ENCODE measurements at places on chromosomes 2 and 18.

DNA sequence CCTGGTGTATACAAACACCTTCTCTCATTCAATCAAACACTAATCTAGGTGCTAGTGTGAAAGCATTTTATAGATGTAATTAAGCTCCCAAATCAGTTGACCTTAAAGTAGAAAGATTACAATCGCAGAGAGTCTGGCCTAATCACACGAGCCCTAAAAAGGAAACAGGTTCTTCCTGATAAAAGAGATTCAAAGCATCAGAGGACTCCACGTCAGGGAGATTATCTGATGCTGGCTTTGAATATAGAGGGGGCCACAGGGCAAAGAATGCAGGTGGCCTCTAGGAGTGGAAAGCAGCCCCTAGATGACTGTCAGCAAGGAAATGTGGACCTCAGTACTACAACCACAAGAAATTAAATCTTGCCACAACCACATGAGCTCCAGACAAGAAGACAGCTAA is 28.2 kb upstream of the ZC3H15 start:
- DNase-seq = no peak

GRCh38 chr2:202278944-202279343 is 13.4 kb downstream of the NOP58 start:
- no peak for DNase-seq

GRCh38 chr18:54392543-54393023 is 34.9 kb downstream of the C18orf54 start:
- peak; percentile 19 for DNase-seq

DNA sequence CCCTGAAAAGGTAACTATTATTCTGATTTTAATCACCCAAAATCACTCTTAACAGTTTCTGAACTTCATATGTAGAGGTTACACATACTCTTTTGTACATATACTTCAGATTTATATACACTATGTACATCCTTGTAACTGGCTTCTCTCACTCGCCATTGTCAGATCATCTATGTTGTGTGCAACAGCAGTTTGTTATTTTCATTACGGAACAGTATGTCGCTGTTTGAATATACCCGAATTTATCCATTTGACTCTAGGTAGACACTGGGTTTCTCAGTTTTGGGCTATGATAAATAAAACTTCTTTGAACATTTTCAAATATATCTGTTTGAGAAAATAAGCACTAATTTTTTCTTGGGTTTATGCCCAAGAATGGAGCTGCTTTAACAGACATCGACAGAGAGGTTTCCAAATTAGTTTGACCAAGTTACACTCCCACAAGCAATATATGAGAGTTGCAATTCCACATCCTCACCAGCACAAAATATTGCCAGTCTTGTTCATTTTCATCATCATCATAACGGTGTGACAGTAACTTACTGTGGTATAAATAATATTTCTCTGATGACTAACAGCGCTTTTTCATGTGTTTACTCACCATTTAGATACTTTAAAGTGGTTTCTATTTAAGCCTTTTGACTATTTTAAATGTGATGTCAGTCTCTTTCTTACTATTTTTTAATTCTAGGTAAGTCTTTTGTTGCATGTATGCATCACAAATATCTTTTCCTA is 80.9 kb downstream of the SMC6 start:
- DNase-seq = no peak

DNA sequence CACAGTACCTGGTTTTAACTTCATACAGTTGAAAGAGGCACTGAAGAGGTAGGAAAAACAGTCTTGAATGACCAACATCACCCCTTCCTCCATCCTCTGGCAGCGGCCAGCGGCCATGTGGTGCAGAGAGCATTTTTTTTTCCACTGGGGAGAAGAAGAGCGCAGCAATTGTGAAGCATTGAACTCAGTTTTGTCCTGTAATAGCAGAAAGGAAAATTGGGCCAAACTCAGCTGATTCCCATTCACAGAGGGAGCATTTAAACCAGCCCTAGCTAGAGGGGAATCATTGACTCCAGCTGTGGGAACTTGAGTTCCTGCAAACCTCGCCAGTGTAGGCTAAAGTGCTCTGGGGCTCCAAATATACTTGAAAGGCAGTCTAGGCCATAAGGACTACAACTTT is 316.6 kb upstream of the CHST9 start:
- DNase-seq = no peak

GRCh38 chr2:126857502-126857901 is 41.2 kb upstream of the TEX51 start:
- no peak for DNase-seq

GRCh38 chr18:8339952-8340351 is 269.3 kb upstream of the RAB12 start:
- no peak for DNase-seq

GRCh38 chr18:49565612-49566011 is 3.8 kb downstream of the LIPG start:
- DNase-seq = no peak

DNA sequence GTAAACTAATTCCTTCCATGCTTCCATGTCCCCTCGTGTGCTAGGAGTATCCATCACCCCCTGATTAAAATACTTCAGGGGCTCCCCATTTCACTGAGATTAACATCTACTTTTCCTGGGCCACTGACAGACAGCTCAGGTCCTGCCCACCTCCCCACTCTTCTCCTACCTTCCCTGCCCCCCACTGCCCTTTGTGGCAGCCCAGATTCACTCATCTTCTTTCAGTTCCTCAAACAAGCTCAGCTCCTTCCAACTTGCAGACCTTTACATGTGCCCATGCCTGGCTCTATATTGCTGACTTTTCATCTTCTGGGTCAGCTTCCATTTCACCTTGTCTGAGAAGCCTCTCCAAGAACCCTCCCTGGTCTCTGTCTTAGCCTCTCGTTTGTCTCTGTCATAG is 12.0 kb downstream of the RUFY4 start:
- DNase-seq = peak; percentile 56

DNA sequence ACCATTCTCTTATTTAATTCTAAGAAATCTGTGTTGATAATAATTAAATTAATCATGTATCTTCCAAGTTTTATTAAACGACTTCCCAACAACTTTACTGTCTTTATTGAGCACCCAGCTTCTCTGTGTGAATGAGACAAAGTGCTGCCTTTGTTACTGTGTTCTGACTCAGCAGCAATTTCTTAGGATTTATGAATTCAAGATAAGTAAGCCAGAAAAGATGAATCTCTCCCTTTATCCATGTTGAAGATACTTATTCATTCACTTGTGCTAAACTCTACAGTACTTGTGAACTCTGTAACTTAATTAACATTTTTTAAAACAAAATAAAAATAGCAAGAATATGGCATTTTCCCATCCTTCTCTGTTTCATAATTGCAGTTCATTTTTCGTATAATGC is 1403.3 kb upstream of the DDX18 start:
- DNase-seq = no peak

- no peak for DNase-seq
Observed at GRCh38 chr2:191036363-191036762, 22.4 kb upstream of the STAT1 start.

- no peak for DNase-seq
Observed at GRCh38 chr2:66324909-66325528, 109.9 kb upstream of the MEIS1 start.

GRCh38 chr2:240287011-240287410 is 146.6 kb upstream of the OTOS start:
- no peak for DNase-seq

GRCh38 chr18:23958036-23958435 is 56.5 kb upstream of the TTC39C start:
- no peak for DNase-seq

DNA sequence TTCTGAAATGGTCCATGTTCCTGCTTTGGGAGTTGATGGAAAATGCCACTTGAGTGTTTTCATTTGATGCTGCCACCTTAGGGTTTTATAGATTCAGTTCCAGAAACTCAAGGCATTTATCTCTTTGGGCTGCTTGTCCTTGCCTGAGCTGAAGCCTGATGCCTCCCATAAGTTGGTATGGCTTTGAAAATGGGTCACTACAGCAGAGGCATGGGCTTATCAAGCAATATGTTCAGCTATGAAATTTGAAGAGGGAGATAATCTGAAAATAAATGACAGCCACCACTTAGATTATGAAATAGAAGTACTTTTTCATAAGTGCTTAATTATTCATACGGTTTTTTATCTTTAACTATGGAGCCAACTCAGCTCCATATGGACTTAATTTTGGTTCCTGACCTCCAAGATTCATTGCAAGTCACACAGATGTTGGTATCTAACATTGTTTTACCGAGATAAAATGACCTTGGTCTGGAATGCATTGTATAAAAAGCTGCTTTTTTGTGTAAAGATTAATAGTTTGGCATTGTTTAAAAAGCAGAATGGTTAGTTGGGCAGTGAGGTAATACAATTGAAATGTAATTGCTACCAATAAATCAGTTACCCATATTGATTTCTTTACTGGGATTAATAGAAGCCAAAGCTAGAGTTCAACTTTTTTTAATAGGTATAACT is 4.5 kb downstream of the SLC14A1 start:
- DNase-seq = no peak

DNA sequence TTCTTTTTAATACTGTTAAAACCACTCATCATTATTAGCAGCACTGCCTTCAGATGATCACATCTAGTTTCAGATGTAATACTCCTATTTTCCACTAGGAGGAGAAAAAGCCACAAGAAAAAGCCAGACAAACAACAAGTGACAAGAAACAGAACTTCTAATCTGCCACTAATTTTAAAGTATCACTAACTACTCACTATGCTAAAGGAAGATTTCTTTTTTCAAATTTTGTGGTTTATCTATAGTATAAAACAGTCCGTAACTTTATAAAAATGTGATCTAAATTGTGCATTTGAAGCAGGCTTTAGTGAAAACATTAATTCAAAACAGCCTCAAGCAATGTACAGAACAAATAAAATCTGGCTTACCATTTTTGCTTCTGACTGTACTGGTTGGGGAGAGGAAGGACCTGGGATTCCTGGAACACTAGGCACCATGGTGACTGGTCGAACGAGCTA is 56.8 kb downstream of the ATF2 start:
- no peak for DNase-seq

GRCh38 chr2:96602330-96602823 is 35.7 kb downstream of the KANSL3 start:
- no peak for DNase-seq

GRCh38 chr2:20209373-20210109 is 15.4 kb downstream of the SDC1 start:
- no peak for DNase-seq

DNA sequence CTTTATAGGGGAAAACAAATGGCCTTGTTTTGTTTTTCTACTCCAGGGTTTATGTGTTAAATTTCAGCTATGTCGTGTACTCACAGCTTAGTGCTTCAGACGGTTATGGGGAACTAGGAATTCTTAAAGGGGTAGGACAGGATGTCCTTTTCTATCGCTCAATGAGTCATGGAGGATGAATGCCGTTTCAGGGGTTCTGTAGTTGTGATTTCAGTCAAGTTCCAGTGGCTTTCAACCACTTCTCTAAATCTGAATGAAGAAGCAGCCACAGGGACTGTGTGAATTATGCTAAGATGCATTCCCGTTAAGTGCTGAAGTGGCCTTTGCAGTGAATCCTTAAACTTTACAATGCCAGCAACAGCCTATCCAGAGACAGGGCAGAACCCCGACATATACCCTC is 1231.7 kb upstream of the ZEB2 start:
- peak; percentile 60 for DNase-seq

GRCh38 chr2:170905864-170906263 is 23.2 kb upstream of the GORASP2 start:
- no peak for DNase-seq

DNA sequence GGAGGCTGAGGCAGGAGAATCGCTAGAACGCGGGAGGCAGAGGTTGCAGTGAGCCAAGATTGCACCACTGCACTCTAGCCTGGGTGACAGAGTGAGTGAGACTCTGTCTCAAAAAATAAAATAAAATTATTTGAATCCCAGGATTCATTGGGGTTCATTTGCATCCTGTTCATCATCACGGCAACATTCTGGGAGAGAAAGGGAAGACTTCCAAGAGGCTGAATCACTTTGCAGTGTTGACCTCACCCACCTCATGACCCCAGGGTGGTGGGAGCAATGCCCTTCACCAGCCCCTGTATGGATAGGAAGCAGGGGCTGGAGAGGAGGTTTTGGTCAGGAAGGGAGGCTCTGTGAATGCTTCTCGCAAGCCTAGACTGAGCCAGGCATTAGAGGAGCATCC is 195.6 kb downstream of the CTIF start:
- DNase-seq = no peak

GRCh38 chr2:236605345-236605734 is 35.7 kb downstream of the ACKR3 start:
- DNase-seq = no peak

DNA sequence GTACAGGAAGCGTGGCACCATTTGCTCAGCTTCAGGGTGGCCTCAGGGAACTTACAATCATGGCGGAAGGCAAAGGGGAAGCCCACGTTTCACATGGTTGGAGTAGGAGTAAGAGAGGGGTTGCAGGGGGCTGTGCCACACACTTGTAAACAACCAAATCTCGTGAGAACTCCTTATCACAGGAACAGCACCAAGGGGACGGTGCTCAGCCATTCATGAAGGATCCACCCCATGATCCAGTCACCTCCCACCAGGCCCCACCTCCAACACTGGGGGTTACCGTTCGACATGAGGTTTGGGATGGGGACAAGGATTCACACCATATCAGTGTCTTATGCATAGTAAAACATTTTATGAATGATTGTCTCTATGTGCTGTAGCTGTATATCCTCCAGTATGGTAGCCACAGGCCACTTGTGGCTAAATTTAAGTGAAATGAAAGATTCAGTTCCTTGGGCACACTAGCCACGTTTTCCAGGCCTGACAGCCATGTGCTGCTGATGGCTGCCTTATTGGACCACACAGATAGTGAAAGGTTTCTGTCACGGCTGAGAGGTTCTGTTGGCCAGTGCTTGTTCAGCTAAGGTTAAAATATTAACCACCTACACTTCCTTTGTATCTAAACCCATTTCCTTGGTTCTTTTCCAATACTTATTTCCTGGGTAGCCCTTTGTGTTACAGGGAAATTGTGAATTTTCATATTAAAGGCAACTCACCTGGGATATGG is 77.3 kb downstream of the AGAP1 start:
- DNase-seq = no peak

- no peak for DNase-seq
Observed at GRCh38 chr2:218400930-218401881, 1.5 kb downstream of the CTDSP1 start.

DNA sequence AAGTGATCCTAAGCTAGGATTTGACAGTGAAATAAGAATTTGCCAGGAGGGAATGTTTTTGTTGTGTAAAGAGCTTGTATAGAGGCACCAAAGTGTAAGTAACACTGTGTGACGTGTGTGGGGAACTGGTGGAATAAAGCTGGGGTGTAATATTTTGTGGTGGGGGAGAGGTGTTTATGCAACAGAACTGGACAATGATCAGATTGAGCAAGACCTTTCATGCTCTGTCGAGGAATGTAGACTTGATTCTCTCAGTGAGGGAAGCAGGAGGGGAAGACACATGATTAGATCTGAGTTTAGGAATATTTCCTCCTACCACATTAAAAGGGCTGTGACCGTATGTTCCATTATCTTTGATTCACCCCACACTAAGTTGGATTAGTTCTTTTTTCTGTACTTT is 43.6 kb downstream of the EFEMP1 start:
- DNase-seq = no peak

DNA sequence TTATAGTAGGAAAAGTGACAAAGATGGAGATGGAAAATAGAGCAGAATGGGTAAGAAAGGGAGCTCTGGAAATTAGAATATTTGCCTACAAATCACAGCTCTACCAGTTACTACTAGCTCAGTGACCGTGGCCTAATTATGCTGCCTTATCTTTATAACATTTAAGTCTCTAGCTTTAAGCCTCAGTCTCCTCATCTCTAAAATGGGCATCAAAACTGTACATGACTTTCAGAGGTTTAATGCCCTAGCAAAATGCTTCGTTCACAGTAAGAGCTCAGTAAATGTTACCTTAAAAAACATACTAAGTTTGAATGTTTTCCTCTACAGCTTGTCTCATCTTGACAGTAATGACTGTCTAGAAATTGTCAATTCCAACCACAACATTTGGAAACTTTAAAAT is 8.3 kb upstream of the PTPRM start:
- no peak for DNase-seq
